ENCODE measurements at places on chromosomes 7 and 10.

DNA sequence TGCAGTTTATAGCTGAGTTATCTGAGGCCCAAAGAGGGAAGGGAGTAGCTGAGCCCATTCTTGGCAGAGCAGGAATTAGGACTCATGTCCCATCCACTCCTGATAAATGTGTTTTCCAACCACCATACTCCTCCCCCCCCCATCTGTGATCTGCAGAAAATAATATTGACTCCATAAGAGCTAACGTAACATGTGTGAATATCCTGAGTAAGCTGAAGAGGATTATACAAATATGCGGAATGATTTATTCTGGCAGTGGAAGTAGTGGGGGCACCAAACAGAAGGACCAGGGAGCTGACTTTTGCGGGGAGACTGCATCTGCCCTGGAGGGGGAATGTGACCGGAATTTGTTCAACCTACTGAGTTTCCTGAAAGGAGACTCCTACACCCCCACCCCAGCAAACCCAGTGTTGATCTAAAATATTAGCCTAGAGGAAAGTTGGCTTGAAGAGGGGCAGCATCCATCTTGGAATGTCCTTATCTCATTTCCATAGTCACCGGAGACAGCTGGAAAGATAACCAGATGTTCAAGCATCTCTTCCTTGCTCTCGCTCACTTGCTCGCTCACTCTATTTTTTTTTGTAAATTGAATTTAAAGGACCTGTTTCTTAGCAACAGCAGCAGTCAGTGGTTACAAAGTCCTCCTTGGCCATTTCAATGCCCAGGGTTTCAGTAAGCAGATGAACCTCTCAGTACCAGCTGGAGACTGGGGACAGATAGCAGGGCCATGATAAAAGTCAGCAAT, 114.7 kb downstream of the RPS24 start:
- no peak for DNase-seq

DNA sequence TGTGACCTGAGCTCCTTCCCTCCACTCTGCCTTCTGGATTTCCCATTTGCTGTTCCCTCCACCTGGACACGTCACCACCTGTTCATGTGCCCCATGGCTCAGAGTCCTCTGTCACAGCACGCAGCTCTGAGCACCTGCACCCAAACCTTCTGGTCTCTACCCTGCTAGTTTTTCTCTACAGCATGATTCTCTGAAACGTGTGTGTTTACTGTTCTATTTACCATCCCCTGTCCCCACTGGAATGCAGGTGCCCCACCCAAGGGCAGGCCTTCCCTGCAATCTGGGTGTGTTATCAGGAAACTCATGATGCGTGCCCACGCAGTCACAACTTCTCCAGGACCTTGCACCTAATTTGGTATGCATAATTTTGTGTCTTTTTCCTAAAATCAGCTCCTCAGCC, 284.4 kb upstream of the IGFBP3 start:
- no peak for DNase-seq

- no peak for DNase-seq
Measured at GRCh38 chr10:6840201-6840691, 260.2 kb upstream of the PRKCQ start.

DNA sequence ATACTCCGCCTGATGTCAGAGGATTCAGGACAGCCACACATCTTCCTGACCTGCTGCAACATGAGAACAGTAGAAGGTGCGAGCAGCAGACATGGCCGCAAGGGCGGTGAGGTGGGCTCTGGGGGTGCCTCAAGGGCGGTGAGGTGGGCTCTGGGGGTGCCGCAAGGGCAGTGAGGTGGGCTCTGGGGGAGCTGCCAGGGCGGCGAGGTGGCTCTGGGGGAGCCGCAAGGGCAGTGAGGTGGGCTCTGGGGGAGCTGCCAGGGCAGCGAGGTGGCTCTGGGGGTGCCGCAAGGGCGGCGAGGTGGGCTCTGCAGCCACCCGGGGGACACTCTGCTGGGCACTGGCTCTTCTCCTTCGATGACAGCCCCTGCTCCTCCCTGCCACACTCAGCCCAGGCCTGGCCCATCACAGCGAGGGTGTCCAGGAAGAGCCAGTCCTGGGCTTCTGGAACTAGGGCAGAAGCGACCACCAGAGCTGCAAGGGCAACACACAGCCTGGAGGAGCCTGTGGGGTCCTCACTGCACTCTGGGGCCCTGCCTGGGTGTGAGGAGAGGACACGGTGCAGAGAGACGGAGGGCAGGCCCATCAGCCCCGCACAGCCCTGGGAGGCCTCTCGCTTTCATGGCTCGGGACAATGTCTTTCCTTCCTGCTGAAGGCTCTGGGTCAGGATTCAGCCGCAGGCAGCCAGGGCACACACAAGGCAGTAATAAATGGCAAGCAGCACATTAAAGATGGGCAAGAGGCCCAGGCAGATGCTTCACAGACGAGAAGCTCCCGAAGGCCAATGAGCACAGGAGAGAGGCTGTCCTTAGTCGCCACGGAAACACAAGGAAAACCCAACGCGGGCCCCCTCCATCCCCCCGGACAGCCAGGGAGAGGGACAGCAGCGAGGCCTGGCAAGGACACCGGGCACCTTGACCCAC, 42.5 kb downstream of the STK32C start:
- no peak for DNase-seq

DNA sequence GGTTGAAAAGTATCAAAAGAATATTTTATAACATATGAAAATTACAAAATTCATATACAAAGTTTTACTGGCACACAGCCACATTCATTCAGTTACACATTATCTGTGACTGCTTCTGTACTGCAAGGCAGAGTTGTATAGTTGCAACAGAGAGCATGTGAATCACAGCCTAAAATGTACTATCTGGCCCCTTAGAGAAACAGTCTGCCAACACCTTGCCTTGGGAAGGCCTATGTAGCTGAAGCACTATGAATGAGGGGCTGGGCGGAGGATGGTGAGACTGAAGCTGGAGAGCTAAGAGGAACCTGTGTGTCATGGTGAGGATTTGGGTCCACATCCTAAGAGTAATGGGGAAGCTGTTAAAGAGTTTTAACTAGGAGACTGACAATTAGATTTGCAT, 35.7 kb downstream of the PDZD8 start:
- DNase-seq: no peak

DNA sequence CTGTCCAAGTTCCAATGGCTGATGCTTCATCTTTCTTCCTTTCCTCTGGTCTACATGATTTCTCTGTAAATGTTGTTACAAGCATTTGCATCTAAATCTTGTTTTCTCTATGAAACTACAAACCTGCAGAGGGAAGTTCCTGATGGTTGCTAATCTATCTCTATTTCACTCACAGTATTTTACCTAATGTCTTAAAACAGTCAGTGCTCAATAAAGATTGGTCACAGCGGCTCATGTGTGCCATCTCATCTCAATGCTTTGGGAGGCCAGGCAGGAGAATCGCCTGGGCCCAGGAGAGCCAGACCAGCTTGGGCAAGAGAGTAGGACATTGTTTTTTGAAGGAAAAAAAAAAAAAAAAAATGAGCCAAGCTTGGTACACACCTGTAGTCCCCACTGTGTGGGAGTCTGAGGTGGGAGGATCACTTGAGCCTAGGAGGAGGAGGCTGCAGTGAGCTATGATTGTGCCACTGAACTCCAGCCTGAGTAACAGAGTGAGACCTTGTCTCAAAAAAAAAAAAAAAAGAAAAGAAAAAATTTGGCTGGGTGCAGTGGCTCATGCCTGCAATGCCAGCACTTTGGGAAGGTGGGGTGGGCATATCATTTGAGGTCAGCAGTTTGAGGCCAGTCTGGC, 71.3 kb upstream of the ARMC3 start:
- DNase-seq: no peak

GRCh38 chr7:16929146-16929762, 47.5 kb upstream of the AGR3 start:
- DNase-seq: no peak

- DNase-seq: no peak
Measured at GRCh38 chr7:43462836-43463235, 120.1 kb upstream of the STK17A start.

DNA sequence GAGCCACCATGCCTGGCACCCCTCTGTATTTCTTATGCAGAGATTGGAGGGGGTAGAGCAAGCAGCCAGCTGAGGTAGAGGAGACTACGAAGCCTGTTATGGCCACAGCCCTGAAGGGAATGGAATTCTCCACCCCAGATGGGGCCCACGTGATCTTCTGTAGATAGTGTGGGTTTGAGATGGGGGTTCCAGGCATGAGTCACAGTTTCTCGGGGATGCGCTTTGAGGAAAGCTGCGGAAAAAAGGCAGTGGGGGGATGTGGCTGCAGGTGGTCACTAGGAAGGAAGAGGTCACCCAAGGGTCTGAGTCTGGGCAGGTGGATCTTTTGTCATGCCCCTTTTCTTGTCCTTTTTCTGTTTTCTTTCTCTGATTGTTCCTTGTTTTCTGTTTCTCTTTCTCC, 11.5 kb downstream of the FAM131B start:
- no peak for DNase-seq

DNA sequence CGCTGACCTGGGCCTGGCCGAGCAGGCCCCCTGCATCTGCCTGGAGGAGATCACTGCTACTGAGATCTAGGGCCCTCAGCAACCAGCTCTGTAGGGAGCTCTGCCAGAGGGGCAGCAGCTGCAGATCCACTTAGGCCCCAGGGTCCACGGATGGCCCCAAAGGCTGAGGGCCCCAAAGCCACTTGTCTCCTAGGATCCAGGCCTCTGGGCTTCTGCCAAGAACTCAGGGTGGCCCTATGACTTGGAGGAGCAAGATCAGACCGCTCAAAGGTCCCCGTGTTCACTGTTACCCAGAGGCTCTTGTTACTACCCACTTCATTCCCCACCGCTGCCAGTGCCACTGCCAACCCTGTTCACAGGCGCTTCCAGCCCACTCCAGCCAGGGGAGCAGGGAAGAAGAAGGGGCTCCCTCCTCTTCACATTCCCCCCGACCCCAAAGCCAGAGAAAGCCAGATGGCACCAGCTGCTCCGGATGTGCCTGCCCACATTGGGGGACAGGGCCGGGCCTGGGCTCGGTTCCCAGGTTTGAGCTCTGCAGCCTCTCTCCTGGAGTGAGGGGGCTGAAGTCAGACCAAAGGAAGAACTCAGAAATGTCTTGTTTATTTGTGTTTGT, 7.6 kb downstream of the LZTS2 start:
- peak; percentile 57 for DNase-seq

DNA sequence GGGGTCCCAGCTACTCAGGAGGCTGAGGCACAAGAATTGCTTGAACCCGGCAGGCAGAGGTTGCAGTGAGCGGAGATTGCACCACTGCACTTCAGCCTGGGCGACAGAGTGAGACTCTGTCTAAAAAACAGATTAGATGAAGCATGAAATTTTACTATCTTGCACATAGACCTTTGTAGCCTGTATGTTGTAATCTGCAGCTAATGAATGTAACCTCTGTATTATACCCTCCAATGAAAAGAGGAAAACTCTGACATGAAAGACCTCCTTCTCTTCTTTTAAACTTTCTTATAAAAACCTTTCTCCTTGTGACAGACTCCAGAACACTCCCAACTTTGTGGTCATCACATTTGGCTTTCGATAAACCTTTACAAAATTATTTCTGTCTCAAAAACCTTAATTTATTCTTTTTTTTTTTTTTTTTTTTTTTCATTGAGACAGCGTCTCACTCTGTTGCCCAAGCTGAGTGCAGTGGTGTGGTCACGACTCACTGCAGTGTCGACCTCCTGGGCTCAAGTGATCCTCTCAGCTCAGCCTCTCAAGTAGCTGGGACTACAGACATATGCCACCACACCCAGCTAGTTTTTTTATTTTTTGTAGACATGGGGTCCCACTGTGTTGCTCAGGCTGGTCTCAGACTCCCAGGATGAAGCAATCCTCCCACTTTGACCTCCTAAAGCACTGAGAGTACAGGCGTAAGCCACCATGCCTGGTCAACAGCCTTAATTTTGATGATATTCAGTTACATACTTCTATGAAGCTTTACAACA, 97.4 kb downstream of the SVOPL start:
- DNase-seq: no peak
